ENCODE measurements at places on chromosomes 1 and 21. TPM values are rescaled to one million over a fixed set of nuclear protein-coding genes. Genes with fewer than 3 reads are reported as not detected.

- no peak for DNase-seq
These were observed 16.0 kb upstream of the TDRD10 start for GRCh38 chr1:154485910-154486496.

- DNase-seq, result no peak
These were observed 450.8 kb downstream of the USP25 start for GRCh38 chr21:16180614-16181013.

DNA sequence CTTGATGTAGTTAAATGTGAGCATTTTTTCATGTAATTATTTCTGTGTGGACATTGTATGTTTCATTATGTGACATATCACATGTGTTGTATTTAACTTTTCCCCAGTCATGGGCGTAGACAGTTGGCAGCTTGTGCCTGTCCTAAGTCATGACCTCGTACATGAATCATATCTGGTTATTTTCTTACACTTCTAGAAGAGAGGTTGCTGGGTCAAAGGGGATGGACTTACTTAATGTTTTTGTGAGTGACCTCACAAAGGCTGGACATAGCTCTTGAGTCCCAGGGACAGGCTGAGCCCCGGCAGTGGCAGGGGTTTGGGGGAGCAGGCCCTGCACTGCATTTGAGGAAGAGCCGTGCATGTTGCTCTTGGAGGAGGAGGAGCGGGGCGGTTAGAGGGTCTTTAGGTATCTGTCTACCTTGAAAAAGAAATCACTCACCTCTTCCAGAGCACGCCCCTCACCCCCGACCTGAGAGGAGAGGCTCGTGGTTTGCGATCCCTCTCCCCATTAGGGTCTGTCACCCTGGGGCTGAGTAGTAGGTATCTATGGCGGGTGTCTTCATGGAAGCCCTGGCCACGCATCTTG lies 16.4 kb downstream of the IFNGR2 start:
- DNase-seq, result no peak

DNA sequence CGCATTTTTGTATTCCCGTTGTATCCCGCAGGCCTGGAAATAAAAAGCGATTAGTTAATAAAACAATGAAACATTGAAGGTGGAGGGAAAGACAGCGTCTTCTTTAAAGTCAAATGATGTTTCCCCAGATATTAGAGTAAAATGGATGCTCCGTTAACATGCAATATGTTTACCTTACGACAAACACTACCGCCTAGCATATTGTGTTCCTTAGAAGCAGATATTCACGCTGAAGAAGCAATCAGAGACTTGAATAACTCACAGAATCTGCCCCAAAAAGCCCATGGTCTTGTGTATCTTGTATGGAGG lies 583 bp upstream of the B4GALT3 start:
- DNase-seq, result no peak

GRCh38 chr21:10521091-10521598 lies at the start of gene TPTE:
TPTE (plus strand) TSS chr21:10521583; CDS start chr21:10538724, 17,141 bp downstream.
- DNase-seq, result peak; percentile 76

GRCh38 chr1:116492358-116492811 lies 78.4 kb downstream of the CD58 start:
- DNase-seq, result no peak

Gene SRM
- 74.2 TPM for total RNA-seq

Gene CEP85
- total RNA-seq, result 3.7 TPM

Data from posterior vena cava (tissue), 2 donors.